KG1 (cell line): ENCODE measurements at places on chromosomes 12 and 14.

GRCh38 chr14:106069804-106070625 is 543.6 kb downstream of the TMEM121 start:
- no peak for DNase-seq

DNA sequence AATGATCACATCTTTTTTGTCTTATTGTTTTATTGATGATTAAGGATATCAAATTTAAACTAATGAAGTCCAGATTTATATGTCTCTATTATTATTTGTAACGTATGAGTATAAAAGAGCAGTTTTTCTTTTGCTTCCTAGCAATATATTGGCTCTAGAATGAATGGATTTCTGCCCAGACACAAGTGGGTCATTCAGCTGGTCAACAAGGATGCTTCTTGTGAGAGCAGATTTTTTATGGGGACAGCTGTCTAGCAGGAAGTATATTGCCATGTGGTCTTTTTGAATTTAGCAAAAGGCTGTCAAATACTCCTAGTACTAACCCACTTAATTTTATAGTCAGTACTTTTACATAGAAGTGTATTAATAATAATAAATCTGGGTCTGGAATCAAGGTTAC is 1071.1 kb upstream of the FLRT2 start:
- DNase-seq = no peak

GRCh38 chr12:117641885-117642284 is 280.5 kb upstream of the NOS1 start:
- no peak for DNase-seq

DNA sequence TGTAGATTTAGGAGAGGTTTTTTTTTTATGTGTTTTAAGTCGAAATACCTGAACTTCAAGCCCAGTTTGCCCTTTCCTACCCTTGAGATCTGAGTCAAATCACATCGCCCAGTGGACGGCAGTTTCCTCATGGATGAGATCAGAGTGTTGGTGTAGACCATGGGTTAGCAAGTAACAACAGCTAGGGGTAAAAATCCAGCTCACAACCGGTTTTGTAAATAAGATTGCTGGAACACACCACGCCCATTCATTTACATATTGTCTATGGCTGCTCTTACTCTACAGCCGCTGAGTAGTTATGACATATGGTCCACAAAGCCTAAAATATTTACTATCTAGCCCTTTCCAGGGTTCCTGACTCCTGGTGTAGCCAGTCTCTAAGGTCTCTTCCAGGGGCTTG is 158.5 kb upstream of the PLEKHG7 start:
- DNase-seq = no peak

DNA sequence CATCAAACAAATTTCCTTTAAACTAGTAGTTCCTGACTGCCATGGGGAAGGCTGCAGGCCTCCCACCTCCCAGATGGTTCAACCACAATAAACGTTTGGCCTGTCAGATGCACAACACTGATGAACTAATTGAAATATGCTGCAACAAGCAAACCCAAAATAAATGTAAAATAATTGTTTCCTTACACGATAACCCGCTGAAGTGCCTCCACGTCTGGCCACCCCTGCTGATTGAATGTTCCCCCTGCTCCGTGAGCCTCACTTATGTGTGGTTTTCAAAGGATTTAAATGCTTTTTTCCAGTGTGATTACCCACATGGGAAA is 8.4 kb downstream of the PITPNM2 start:
- DNase-seq = no peak

GRCh38 chr12:75756771-75757170 is 245.4 kb upstream of the KRR1 start:
- DNase-seq = no peak

DNA sequence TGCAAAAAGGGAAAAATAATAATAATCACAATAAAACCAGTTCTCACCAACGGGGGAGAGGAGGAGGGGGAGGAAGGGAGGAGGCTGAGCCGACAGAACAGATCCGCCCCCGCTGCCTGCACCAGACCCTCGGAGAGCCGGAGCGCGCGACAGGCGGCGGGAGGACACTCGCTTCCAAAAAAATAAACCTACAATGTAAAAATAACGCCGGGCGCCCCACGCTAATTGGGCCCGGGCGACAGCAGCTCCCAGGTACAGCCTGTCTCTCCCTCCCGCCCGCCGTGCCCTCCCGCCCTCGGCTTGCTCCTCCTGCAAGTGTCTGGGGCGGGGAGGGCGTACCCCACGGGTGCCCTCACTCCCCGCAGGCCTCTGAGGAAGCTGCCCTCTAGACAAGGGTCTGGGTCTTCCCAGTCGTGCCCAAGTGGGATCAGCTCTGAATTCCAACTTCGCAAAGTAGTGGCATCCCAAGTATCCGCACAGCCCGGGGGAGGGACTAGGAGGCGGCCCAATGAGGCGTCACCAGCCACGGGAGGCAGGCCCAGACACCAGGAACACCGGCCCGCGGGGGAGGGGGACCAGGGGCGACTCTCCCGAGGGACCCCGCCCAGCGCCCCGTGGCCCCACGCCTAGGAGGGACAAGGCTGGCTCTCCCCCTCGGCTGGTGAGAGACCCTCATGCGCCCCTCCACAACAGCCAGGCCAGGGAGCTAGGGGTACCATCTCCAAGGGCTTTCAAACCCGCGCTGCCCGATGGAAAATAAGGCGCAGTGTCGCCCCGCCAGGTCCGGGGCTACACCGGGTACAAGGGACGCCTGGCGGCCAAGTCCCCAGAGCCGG is 1.0 kb downstream of the NCOR2 start:
- peak; percentile 49 for DNase-seq

GRCh38 chr14:105980224-105980623 is 453.8 kb downstream of the TMEM121 start:
- DNase-seq = no peak

DNA sequence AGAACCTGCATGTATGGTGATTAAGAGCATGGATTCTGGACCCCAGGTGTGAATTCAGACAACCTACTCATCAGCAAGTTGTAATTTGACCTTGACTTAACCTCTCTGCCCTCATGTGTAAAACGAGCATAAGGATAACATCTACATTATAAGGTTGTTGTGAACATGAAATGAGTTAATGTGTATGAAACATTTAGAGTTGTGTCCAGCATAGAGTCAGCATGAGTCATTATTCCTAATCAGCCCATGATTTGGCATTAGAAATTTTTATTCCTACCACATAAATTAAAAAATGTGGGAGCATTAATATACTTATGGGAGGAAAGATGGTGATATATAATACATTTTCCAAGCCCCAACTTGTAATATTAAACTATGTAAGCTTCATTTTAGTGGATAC is 95.9 kb upstream of the DDHD1 start:
- no peak for DNase-seq

GRCh38 chr14:70045844-70046535 is 142.8 kb downstream of the SLC8A3 start:
- no peak for DNase-seq

- DNase-seq = no peak
Measured at GRCh38 chr12:120370343-120371243, 1.6 kb upstream of the MSI1 start.

GRCh38 chr14:78798757-78799156 is 628.6 kb downstream of the NRXN3 start:
- DNase-seq = no peak

- DNase-seq = no peak
Measured at GRCh38 chr14:97975962-97976361, 1178.8 kb downstream of the VRK1 start.

- DNase-seq = no peak
Measured at GRCh38 chr14:68157971-68158371, 338.4 kb downstream of the RAD51B start.
